ENCODE measurements at places on chromosomes 11 and 22. TPM values are rescaled to one million over a fixed set of nuclear protein-coding genes. Genes with fewer than 3 reads are reported as not detected.

DNA sequence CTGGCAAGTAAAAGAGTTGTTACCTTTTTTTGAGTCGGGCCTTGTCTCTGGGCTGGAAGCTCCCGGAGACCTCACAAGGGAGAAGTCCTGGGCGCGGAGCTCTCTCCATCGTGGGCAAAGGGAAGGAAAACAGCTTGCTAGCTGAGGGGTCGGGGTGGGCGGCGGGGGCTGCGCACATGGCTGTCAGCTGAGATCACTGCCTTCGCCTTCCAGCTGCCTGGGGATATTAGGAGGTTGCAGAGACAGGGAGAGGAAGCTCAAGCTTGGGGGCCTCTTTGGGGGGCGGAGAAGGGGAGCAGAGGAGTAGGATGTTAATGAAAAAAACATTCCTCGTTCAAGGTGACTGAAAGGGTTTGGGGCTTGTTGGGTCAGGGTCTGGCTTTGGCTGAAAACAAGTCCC, 49.2 kb upstream of the ALX4 start:
- no peak for DNase-seq

GRCh38 chr11:117528097-117528721, 200.6 kb downstream of the CEP164 start:
- DNase-seq = no peak

- DNase-seq = no peak
Observed at GRCh38 chr11:20042811-20043341, 117.4 kb downstream of the DBX1 start.

CDON gene
- 2.3 TPM for total RNA-seq

DNA sequence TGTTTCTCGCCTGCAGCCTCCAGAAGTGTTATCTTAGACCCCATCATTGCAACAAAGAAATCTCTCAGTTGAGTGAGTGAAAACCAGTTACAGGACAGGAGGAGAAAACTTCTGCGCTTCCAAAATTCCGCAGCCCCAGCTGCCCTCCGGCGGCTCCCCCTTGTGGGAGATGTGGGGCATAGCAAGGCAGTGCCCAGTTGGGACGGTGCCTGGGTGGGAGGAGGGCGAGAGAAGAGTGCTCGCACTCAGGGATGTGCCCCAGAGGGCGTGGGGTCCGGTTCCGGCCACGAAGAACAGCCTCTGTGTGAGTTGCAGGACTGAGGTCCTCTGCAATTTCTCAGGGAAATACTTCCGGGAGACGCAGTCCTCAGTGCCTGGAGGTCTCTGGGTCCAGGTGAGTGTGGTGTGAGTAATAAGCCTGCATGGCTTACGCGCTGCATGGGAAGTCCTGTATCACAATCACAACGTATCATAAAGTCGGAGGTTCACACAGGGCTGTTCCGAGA, 87.0 kb upstream of the BLID start:
- peak; percentile 94 for DNase-seq

DNA sequence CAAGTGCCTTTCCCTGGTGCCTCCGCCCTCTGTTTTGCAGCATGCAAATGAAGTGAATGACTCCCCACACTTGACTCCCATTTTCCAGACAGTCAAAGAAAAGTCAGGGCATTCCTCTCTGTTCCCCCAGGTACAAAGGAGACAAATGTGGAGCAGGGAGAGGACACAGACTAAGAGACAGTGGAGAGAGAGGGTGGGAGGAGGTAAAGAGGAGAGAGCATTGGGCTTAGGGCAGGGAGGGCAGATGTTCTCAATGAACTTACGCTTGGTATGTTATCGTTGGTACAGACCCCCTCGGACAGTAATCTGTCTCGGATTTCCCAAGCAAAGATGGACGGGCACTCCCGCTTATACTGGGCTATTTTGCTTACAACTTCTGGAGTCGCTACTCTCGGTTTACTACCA, 9.8 kb downstream of the PAX6 start:
- no peak for DNase-seq

GRCh38 chr11:73406131-73406530, 29.9 kb downstream of the RELT start:
- DNase-seq = no peak

GRCh38 chr22:27440304-27440865, 361.2 kb downstream of the MN1 start:
- DNase-seq = no peak

CELSR1 gene
- 24.9 TPM for total RNA-seq

SEC14L6 gene
- total RNA-seq = not detected

DNA sequence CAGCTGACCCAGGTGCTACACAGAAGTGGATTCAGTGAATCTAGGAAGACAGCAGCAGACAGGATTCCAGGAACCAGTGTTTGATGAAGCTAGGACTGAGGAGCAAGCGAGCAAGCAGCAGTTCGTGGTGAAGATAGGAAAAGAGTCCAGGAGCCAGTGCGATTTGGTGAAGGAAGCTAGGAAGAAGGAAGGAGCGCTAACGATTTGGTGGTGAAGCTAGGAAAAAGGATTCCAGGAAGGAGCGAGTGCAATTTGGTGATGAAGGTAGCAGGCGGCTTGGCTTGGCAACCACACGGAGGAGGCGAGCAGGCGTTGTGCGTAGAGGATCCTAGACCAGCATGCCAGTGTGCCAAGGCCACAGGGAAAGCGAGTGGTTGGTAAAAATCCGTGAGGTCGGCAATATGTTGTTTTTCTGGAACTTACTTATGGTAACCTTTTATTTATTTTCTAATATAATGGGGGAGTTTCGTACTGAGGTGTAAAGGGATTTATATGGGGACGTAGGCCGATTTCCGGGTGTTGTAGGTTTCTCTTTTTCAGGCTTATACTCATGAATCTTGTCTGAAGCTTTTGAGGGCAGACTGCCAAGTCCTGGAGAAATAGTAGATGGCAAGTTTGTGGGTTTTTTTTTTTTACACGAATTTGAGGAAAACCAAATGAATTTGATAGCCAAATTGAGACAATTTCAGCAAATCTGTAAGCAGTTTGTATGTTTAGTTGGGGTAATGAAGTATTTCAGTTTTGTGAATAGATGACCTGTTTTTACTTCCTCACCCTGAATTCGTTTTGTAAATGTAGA, 1.7 kb downstream of the MALAT1 start:
- no peak for DNase-seq

DNA sequence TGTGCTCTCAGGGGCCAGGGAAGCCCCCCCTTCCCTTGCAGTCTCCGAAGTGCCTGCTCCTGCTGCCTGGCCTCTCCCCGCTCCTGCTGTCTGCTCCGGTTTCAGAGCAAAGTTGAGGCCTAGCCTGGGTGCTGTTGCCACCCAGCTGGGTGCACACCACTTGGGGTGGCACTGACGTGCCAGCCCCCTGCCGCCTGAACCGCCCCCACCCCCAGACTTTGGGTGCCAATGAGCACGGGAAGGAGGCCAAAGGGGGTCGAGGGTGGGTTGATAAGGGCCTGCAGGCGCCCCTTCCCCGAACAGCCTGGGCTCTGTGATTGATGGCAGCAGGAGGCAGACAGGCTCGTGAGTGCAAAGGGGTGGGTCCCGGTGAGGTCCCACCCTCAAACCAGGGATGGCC, 48.2 kb downstream of the EMSY start:
- DNase-seq = no peak

DNA sequence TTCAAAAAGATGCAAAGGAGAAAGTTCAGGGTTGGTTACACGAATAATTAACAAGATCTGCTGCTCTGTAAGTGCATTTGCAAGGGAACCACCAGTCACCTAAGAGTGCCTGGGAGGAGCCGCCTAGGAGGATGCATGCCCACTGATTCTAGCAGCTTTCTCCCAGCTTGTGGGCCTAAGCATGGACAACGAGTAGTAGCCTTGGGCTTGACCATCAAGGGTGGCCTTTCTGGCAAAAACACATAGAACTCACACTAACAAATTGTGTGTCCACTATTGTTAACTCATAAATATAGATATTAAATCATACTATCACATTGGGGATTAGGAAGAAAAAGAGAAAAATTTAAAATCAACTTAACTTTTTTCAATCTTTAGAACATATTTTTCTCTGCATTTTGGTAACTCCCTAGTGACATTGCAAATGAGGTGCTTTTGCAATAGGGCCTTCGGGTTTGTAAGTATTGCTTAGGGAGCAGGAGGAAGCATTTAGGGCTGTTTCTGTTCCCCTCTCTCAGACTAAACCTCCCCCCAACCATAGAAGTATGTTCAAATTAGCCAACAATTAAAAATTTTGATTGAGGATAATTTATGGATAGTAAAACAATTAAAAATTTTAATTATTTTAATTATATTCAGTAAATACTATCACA, 57.3 kb upstream of the CEP295 start:
- no peak for DNase-seq

DNA sequence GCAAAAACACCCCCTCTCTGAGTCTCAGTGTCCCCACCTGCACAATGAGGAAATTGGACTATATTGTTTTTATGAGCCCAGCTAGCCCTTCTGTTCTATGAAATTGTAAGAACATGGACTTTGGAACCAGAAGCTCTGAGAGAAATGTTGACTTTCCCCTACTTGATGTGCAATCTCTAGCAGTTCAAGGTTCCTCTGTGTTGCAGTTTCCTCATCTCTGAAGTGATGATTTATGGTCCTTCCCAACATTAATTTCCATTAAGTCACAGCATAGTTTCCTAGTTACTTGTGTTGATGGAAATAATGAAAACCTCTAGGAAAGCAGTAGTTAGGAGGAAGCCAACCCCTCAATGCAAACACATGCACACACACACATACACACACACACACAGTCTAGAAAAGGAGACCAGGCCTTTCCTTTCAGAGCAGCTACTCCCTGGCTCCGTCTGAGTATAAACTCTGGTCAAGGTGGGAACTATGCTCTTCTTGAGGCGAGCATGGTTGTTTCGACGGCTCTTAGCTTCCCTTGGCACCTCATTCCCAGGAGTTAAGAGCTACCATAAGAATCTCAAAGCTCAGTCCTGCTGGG, 518.4 kb downstream of the SOX6 start:
- no peak for DNase-seq

- no peak for DNase-seq
Observed at GRCh38 chr11:73396985-73397384, 20.8 kb downstream of the RELT start.

GRCh38 chr22:29202212-29203192, 3.2 kb upstream of the EMID1 start:
- no peak for DNase-seq

DNA sequence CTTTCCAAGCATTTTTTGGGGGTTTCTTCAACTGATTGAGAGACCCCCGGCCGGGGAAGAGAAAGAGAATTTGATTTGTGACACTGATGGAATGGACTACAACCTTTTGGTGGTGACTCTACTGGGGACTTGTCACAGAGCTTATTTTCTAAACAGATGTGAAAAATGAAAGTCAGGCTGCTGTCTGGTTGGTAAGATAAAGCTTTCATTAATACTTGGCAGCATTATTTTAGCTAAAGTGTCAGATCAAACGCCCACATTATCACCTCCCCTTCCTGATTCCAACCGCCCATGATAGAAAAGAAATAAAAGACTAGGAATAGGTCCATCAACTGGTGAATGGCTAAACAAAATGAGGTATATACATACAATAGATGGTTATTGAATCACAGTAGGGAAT, 45.6 kb upstream of the EHF start:
- DNase-seq = no peak

CECR2 gene
- not detected for total RNA-seq

GRCh38 chr22:28779833-28780232, 7.3 kb downstream of the CCDC117 start:
- DNase-seq = no peak

GRCh38 chr11:45933846-45934579, 11.6 kb downstream of the LARGE2 start:
- DNase-seq = no peak

GRCh38 chr11:110287537-110287936, 8.9 kb downstream of the RDX start:
- DNase-seq = no peak

DNA sequence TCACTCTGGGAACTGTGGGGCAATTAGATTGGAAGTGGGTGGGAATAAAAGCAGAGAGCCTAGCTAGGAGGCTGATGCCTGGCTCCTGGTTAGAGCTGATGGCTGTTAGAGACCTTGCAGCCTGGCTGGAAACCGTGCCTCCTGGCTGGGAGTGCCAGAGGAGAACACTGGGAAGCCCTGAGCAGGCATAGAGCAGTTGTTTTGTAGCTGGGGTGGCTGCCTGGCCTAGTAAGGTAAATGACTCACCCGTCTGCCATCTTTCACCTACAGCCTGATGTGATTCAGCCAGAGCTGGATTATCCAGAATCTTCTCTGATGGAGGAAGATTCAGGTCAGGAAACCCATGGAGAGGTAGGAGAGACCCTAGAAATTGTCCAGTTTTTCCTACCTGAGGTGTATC, 6.1 kb downstream of the UQCR10 start:
- peak; percentile 64 for DNase-seq

BTG4 gene
- 0.24 TPM for total RNA-seq

GRCh38 chr11:70717936-70718595, 319.7 kb downstream of the CTTN start:
- DNase-seq = no peak

DNA sequence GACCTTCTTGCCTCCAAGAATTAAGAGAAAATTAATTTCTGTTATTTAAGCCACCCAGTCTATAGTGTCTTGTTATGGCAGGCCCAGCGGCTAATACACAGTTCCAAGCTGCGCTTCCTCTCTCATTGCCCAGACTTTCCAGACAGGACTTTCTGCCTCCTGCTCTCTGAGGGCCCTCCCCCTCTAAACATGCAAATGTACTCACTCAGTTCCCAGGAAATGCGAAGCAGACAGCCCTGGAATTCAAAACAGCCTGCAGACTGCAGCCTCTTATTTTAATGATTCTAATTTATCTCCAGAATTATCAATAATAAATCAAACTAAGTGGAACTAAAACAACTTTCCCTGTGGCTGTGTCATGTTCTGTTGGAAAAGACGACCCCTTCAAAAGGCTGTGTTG, 115.5 kb upstream of the ISX start:
- no peak for DNase-seq
